CD4-positive, alpha-beta memory T cell (primary cell): ENCODE measurements at places on chromosomes 3 and 15.

DNA sequence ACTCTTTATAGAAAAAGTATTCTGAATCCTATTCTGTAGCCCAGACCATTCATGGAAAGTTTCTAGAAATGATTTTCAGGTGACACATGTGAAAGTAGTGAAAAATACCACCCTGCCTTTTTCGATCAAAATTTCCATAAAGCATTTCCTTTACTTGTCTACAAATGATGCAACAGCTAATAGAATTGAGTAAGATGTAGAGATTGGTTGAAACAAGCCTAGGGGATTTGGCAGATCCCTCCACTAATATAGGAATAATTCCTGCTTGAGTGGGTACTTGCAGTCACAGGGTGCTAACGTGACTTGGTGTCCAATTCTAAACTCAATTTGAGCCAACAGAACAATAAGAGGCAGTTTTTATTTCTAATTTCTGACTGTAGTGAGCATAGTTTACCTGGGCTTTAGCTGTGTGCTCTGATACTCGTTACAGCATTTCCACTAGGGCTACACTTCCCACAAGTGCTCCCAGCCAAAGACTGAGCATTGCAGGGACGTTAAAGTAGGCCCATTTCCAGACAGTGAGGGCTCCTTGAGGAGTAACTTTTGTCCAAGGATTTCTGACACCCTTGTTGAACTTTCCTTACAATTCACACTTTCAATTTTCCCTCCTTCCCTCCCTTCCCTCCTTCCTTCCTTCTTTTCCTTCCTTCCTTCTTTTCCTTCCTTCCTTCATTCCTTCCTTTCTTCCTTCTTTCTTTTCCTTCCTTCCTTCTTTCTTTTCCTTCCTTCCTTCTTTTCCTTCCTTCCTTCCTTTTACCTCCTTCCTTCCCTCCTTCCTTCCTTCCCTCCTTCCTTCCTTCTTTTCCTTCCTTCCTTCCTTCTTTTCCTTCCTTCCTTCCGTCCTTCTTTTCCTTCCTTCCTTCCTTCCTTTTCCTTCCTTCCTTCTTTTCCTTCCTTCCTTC, 53.9 kb upstream of the TP63 start:
- DNase-seq: no peak

DNA sequence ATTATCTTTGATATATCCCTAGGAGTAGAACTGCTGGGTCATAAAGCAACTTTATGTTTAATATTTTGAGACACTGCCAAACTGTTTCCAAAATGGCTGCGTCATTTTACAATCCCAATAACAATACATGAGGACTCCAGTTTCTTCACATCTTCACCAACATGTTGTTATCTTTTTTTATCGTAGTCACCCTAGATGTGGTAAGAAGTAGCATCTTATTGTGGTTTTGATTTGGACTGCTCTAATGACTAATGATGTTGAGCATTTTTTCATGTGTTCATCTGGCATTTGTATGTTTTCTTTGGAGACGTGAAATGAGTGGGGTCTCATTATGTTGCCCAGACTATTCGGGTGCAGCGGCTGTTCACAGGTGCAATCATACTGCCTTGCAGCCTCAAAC, 83.8 kb downstream of the MAP4 start:
- DNase-seq: no peak

DNA sequence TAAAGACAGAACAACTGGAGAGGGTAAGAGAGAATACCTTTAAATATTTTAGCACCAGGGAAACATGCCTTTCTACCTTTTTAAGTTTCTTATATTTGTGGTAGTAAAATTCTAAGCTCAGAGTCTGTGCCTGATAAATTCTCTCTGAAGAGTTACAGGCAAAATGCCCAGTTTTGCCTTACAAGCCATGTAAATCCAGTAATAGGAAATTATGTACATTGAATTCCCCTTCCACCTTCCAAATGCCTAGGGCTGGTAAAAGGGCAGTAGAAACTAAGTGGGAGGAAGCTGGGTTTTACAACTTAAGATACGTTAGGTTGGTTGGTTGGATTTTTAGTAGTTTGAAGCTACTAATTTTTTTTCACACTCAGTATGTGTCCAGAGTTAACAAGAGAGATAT, 43.1 kb upstream of the TP63 start:
- no peak for DNase-seq

- no peak for DNase-seq
These were observed 336.0 kb upstream of the KCNH8 start for GRCh38 chr3:18812316-18812715.

- DNase-seq: no peak
These were observed 534.4 kb downstream of the EPHB1 start for GRCh38 chr3:135329479-135329878.

- DNase-seq: no peak
These were observed 50.3 kb upstream of the SLC6A6 start for GRCh38 chr3:14352002-14352627.

GRCh38 chr15:76866716-76867321, 38.3 kb downstream of the SCAPER start:
- no peak for DNase-seq

DNA sequence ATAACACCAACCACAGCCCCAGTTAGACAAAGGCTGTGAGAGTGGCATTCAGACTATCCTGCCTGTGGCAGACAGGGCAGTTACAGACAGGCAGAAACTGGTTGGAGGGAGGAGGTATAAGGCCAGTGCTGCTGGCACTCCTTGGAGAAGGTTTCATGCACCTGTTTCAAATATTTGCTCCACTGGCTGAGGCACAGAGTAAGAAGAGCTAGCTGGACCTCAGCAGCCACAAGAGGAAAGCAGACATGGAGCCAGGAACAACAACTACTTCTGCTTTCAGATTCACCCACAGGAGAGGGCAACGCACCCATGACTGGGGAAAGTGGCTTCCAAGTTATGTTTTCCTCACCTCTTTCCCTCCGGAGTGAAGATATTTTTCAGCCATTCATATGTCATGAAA, 11.5 kb upstream of the PRKAR2A start:
- DNase-seq: no peak

DNA sequence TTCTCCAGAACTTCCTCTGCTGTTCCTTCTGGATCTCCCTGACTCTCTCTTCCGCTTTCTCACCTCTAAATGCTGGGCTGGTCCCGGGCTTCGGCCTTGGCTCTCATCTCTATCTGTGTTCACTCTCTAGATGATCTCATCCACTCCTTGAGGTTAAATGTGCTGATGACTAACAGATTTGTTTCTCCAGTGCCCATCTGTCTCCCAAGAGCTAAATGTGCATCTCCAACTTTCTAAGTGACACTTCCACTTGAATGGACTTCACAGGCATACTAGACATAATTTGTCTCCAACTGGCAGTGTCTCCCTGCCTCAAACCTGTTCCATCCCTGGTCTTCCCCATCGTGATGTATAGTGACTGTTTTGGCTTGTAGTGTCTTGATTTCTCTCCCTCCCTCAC, 95.3 kb downstream of the ITPR1 start:
- DNase-seq: no peak

GRCh38 chr3:168583977-168584376, 488.3 kb upstream of the GOLIM4 start:
- no peak for DNase-seq

DNA sequence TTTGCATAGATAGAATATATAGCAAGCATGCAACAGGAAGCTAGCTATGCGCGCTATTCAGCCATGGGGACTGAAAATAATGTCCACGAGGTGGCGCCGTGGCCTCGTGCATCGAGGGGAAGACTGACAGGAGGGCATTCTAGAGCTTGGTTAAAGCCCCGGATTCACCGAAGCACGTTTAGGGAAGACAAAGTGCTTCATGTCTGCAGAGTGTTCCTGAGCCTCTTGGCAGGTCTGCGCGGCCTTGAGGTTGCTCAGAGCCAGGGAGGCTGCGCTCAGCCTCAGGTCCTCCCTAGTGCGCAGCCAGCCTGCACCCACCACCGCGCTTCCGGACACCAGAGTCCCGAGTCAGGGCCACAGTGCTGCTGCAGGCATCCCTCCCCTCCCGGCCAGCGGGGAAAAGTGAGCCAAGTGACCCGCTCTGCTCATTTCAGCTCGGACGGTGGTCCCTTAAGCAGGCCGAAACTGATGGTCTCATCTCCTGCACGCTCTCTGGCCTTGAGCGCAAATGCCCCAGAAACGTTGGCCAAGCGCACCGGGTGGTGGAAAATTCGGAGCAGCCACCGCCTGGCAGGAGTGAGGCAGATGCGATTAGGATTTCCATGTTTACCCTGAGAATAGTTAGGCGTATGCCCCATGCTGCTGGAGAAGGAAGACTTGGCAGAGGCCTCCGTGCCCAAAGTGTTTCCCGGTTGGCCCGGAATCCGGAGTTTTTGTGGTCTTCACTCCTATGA, 24.8 kb downstream of the GABRA5 start:
- no peak for DNase-seq

GRCh38 chr15:48766196-48766595, 44.7 kb downstream of the CEP152 start:
- no peak for DNase-seq

GRCh38 chr3:169146179-169146665, 517.3 kb downstream of the MECOM start:
- no peak for DNase-seq

DNA sequence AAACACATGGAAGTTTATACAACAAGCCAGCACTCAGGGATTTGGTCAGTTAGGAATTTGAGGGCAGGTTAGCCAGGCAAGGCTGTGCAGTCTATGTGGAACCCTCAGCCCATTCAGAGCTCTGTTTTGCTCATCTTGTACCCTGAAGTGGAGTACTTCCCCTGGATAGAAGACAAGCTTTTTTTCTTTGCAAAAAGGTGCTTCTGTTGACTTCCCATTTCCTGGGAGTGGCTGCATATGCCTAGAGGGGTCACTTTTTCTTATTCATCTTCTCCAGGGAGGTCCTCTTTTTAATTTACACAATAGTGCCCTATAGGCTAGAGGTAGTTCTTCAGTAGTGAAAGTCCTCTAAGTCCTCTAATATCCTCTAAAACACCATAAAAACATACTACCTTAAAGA, 225.0 kb upstream of the P2RY1 start:
- no peak for DNase-seq

DNA sequence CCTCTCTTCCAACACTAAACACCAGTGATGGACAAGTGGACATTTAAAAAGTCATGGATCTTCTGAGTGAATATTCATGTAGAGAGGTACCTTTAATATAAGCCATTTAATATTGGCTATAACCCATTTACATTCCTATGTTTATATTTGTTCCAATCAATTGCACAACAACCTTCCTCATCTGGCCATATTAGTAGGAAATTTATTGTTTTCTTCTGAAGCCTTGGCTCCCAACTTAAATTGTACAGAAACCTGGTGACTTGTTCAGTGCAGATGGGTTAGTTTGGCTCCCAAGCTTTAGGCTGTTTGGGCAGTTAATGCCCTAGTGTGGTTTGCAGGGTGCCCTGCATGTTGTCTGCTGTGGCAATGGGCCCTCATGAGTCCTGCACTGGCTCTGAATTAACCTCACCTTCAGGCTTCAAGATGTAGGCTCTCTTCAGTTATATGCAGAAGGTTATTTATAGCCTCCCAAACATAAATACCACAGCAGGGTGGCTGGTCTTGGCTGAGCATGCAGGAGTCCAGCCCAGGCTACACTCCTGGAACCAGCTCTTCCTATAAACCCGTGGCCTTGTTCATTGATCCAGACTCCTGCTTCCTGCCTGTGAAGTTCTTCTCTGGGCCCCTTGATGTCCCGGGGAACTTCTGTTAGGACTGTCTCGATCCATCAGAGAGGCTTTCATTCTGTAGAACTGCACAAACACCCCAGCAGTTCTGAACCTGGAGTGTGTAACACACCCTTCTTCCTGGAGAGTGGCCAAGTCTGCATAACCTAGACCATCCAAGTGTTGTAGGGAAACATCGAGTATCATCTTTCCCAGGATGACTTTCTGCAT, 57.0 kb downstream of the DUT start:
- DNase-seq: no peak
